AG04450 (cell line): ENCODE measurements at places on chromosomes 6 and 20.

GRCh38 chr6:116090251-116090650 is 10.4 kb upstream of the NT5DC1 start:
- no peak for DNase-seq

DNA sequence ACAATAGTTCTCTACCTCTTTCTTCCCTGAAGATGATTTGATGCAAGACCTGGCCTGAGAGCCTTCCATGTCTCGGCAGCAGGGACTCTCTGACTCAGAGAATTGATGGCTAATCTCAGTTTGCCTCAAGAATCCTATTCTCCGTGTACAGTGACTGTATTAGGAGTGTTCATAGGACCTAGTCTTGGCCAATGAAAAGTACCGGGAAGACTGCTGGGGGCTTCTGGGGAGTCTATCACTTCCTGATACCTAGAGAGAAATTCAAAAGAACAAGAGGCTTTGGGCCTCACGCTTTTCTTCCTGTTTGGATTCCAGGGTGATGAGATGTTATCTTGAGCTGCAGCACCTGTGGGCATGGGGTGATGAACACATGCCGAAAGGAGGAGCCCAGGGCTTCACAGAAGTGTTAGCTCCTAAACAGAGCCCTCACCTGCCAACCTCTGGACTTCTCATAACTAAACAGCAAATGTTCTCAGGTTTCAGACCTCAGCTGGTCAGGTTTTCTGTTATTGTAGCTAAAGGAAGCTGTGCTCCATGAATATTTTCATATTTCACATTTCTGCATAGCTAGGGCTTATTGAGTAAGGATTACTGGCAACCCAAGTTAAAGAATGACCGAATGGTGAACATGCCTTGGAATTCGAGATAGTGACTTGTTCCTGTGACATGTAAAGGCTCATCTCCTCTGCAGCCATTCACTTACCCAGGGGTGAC is 323.1 kb upstream of the AGPAT4 start:
- no peak for DNase-seq

DNA sequence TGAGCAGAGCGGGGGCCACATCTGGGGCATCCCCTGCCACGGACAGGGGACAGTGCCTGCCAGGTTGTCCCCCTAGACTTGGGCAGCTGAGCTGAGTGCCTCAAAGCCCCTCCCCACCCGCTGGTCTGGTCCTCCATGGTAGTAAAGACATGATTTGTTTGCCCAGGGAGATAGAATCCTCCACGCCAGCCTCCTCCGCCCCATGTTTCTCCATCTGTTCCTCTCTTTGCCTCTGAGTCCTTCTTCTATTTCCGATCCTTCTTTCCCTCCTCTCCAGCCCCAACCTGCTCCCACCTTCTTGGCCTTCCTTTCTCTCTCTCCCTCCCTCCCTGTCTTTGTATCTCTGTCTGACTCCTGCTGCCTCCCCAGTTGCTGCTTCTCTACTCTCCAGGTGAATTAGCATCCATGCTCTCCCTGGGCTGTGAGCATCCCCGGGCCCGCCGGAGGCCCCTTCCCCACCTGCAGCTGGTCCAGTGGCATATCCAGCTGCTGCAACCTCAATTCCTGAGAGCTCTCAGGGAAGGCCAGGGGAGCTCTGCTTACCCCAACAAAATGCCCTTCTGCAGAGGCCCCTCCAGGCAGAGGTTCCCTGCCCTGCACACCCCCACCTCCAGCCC is 45.8 kb downstream of the CPNE5 start:
- no peak for DNase-seq

- no peak for DNase-seq
Observed at GRCh38 chr20:8664778-8665177, 404.1 kb upstream of the PLCB4 start.

DNA sequence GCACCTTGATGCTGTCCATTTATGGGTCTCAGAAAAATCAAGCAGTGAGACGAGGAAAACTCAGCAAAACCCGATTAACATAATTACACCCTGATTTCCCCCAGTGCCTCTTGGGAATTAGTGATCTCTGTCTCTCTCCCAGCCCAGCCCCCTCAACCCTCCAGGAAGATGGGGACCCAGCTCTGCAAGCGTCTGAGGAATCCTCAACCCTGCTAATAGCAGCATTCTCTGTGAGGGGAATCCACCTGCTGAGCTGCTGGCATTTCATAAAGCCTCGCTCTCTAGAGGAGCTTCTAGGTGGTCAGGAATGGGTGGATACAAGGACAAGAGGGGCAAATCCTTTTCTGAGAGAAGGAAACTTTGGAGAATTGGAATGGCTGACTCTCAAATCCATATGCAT is 13.9 kb downstream of the NR2E1 start:
- no peak for DNase-seq

DNA sequence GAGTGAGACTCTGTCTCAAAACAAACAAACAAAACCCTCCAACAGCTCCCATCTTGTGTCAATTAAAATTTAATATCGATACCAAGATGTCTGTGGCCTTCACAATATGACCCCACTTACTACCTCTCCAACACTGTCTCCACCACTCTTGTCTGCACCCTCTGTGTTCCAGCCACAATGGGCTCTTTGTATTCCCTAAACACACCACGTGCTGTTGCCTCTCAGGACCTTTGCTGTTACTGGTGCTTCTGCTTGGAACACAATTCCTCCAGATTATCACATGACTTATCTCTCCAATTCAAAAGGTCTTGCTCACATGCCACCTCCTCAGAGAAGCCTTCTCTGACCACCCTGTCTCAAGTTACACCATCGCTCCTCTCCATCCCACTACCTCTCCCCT is 6.0 kb upstream of the HCK start:
- no peak for DNase-seq

GRCh38 chr20:15851576-15852215 is 721.6 kb downstream of the KIF16B start:
- DNase-seq, result no peak

DNA sequence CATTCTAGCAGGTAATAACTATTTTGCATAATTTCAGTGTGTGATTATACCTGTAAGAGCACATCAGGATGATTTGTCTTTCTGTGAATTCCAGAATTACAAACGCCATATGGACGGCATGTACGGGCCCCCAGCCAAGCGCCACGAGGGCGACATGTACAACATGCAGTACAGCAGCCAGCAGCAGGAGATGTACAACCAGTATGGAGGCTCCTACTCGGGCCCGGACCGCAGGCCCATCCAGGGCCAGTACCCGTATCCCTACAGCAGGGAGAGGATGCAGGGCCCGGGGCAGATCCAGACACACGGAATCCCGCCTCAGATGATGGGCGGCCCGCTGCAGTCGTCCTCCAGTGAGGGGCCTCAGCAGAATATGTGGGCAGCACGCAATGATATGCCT is 122.7 kb downstream of the TMEM242 start:
- DNase-seq, result no peak

DNA sequence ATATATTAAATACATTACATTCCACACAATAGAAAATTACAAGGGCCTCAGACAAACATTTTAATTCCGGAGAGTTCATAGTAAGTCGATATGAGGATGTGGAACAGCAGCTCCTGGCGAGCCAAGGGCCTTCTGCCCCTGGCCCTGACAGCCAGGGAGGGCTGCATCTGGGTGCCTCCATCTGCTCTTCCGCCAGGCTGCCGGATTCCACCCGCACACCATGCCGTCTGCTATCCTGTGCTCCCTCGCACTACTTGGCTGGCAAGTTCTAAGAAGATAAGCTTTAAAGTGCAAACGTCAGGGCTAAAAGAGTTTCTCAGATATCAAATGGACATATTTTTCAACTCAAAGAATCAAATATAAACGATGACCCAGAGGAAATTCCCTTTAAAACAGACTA is 656.3 kb upstream of the NOX3 start:
- no peak for DNase-seq
